ENCODE measurements at places on chromosomes 11 and 22.

- DNase-seq: no peak
Measured at GRCh38 chr11:65066805-65067291, 8.5 kb upstream of the NAALADL1 start.

DNA sequence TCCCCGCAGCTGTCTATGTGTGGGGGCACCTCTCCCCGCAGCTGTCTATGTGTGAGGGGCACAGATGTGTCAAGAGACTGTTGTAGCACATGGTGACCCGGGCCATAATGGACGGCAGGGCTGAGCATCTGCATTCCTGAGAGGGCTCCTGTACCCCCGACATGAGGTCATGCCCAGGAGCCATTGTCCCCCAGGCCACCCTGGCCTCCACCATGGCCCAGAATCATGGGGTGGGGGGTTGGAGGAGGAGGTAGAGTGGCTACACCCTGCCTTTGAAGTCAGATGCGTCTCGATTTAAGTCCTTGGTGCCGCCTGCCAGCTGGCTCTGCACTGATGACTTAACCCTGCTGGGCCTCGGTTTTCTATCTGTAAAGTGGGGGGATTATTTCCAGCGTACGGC lies 49.1 kb downstream of the ARHGAP8 start:
- no peak for DNase-seq

GRCh38 chr11:46712874-46713576 lies 6.0 kb upstream of the F2 start:
- DNase-seq: no peak

GRCh38 chr22:19890502-19891316 lies 36.0 kb upstream of the GNB1L start:
- no peak for DNase-seq

DNA sequence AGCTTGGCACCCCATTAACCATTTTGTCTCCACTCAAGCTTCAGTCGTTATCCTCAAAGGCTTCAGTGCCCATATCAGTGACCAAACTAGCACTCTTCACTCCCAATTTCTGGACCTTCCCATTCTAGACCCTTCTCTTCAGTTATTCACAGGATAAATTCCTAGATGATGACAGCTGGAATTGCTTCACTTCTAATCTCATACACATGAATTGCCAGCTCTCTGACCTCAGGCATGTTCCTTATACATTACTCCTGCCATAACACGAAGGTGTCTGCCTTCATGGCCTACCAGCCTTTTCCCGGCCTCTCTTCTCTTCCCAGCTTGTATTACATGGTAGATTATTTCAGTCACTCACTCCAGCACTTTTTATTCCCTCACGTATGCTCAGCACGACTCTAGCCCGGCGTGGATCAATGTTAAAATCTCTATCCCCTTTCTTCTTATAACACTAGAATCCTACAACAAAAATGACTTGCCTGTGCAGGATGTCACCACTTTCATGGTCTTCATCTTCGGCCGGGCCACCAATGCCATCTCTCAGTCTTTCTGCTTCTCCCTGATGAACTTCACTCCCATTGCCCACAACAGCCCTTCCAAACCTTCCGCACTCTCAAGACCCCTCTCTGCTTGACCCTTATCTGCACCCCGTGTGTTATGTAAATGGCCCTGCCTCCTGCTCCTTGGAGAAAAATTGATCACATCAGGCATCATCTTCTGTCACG lies 36.9 kb downstream of the EIF3F start:
- DNase-seq: no peak

- no peak for DNase-seq
Measured at GRCh38 chr11:73233692-73234470, 15.8 kb downstream of the P2RY2 start.

- no peak for DNase-seq
Measured at GRCh38 chr22:26471522-26471921, 12.1 kb downstream of the HPS4 start.

DNA sequence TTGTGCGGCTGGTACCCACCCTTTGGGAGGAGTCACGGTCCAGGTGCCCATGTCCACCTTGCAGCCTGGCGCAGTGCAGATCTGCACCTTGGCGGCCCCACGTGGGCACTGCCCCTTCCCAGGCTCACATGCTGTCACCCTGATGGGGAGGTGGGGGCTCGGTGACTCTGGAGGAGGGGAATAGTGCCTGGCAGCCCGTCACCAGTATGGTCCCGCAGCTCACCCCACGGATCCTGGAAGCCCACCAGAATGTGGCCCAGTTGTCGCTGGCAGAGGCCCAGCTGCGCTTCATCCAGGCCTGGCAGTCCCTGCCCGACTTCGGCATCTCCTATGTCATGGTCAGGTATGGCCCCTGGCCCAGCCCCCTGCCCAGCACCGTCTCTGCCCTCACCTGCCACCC lies 5.2 kb downstream of the TRPT1 start:
- DNase-seq: no peak

DNA sequence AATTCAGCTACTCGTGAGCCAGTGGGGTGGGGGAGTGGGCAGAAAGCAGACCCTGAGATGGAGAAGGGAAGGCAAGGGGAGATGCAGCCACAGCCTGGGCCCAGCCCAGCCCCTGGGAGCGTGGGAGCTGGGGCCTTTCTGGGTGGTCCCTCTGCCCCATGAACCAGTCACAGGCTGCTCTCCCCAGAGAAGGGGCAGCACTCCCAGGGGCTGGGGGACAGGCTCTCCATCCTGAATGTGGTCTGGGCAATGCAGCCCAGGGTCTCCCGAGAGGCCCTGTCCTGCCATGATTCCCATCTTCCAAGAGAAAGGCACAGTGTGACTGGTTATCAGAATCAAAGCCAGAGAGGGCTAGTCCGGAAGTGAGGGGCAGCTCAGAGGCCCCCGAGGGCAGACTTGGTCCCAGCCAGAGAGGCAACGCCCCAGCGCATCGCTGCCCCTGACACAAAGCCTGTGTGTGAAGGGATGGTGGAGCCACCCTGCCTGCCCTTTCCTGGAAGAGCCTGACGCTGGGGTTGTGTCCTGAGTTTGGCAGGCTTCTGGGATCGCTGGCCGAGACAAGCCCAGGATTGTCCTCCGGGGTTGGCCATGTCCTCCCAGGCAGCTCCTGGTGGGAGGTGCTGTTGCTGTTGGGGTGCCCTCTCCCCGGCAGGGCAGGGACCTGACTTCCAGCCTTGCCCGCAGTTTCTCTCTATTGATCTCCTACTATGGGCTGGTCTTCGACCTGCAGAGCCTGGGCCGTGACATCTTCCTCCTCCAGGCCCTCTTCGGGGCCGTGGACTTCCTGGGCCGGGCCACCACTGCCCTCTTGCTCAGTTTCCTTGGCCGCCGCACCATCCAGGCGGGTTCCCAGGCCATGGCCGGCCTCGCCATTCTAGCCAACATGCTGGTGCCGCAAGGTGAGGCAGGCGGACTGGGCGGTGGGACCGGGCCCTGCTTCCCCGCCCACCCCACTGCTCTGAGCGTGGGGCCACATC lies 23.8 kb upstream of the SLC22A12 start:
- DNase-seq: no peak
